ENCODE measurements at places on chromosomes 6 and 20.

DNA sequence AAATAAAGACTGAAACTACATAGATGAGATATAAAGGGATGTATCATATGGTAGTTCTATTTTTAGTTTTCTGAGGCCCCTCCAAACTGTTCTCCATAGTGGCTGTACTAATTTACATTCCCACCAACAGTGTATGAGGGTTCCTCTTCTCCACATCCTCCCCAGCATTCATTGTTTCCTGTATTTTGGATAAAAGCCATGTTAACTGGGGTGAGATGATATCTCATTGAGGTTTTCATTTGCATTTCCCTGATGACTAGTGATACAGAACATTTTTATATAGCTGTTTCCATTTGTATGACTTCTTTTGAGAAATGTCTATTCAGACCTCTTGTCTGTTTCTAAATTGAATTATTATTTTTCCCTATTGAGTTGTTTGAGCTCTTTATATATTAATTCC is 229.3 kb downstream of the RFPL4B start:
- no peak for DNase-seq

- DNase-seq = no peak
Measured at GRCh38 chr20:1280195-1281102, 14.4 kb downstream of the SNPH start.

DNA sequence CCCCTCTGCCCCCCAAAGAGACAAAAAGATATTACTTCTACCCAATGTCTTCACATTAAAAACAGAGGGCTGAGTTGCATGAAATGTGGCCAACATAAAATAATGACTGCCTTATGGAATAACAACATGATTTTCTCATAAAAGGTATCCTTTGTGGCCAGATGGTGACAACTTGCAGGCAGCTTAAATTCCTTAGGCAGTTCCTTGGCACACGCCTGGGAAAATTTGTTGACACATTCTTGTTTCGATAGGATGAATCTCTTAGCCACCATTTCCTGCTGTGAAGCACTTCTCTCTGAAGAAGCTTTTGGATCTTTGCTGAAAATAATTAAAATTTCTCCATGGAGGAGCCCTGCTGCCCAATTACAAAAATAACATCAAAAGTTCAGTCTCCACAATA is 109.0 kb upstream of the COL21A1 start:
- no peak for DNase-seq

- DNase-seq = no peak
Measured at GRCh38 chr20:61682996-61683681, 382.5 kb downstream of the TAF4 start.

DNA sequence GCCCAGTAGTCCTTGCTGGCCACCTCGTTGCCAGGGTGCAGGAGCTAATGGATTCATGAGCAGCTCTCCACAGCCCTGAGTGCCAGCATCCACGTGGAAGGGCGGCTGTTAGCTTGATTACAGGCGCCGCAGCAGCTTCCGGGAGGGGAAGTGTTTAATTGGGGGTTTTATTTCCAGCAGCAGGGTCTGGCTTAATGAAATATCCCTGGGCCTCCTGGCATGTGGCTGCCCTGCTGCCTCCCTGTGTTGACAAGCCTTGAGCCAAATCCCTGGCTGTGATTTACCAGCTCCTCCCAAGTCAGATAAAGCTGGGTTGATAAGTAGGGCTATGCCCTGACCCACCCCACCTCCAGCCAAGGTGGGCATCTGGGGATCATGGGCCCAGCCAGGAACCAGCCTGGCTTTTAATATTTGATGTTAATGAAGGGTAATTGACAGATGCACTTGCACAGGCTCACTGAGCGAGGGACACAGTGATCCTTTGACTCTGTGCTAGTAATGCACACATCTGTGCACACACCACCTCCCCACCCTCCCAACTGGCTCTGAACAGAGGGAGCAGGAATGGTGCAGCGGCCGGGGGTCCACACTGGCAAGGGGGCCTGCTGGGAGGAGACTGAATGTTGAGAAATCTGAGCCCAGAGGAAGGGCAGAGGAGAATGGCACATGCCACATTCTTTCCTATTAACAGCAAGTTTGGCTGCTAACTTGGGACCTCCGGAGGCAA is 13.6 kb downstream of the GLP1R start:
- DNase-seq = no peak

DNA sequence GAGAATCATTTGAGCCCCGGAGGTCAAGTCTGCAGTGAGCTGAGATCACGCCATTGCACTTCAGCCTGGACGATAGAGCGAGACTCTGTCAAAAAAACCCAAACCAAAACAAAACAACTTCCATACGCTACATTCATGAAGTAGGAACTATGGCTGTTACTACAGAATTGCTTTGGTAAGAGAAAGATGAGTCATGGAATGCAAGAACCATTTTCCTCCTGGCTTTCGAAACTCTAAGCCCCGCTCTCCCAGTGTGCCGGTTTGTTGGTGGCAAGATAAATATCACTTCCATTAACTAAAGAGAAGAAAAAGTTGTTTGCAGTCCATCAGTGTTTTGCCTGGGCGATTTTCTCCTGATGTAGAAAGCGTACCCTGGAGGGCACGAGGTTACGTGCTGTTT is 61.3 kb downstream of the ZDHHC14 start:
- DNase-seq = no peak

GRCh38 chr6:132464538-132465256 is 48.2 kb downstream of the STX7 start:
- no peak for DNase-seq

DNA sequence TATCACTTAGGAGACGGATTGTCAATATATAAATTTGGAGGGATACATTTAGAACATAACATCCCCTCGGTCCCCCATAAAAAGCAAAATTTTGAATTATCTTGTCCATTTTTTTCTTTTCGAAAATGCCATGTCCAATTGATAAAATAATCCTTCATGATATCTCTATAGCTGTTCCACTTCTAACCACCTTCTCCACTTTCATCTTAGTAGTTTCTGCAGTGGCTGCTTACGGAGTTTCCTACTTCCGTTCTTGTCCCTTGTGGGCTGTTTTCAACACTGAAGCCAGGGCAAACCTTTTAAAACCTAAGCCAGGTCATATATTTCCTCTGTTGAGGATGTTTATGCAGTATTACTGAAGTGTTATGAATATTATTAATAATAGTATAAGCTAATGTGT is 37.9 kb downstream of the KCNQ5 start:
- no peak for DNase-seq

DNA sequence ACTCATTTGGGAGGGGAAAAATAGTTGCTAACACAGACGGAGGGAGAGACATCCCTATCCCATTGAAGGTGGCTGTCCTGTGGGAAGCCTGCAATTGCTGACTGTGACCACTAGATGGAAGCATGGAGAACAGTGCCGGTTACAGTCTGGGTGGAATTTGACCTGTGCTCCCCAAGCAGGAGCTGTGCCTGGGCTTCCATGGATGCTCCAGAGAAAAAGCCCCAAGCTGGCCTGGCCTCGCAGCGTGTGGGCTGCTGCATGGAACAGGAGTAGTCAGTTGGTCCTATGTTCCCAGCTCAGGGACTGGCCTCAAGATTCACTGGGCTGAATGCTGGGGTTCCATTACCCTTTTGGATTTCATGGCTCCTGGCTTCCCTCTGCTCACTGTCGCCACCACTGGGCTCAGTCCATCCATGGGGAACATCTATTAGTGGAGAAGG is 116.3 kb upstream of the CHD6 start:
- no peak for DNase-seq

GRCh38 chr6:154951345-154952200 is 43.5 kb upstream of the TIAM2 start:
- no peak for DNase-seq

DNA sequence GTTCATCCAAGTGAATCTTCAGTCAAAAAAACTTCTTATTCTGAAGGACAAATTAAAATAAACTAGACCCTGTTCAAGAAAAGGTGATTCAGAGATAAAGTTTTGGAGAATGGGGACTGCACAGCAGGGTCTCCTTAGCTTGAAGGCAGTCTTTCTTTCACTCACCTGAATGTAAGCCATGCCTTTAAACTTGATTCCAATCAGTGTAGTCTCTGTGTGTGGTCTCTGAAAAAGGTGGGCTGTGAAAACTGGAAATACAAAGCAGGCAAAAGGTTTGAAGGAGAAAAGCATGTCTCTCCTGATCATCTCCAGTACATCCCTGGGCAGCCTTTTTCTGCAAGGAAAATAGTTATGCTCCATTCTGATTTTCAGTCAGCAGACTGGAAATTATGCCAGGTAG is 188.0 kb upstream of the SASH1 start:
- no peak for DNase-seq

DNA sequence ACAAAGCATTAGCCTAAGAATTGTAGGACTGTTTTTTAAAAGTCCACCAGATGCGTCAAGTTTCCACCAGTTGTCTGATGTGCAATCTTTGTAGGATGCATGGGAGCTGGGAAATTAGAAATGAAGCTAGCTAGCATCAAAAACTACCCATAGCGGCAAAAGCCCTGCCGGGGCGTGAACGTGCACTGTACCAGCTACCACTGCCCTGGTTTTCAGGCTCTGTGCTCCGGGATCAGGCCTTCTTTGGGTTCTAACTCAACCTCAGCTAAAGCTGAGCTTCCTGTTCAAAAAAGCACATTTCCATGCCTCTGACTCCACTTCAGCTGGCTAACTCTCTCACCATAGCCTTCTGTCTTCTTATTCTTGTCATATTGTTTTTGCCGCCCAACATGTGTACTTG is 26.9 kb upstream of the FUCA2 start:
- no peak for DNase-seq

DNA sequence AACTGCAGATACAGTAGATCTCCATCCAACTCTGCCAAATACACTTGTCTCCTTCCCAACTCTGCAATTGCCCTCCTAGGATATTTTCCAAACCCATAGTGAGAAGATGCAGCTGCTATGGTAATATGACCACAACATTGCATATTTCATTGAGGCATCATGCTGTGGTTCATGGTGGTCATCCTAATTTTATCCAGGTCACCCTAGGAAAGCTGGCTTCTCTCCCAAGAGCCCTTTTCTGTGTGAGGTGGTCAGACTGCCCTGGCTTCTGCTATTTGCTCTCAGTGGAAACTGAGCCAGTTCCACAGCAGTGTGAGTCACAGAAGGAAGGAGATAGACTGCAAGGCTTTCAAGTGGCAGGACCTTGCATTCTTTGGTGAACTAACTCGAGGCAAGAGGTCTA is 5.5 kb downstream of the OGFRL1 start:
- no peak for DNase-seq

GRCh38 chr6:16425881-16426615 is 187.7 kb downstream of the GMPR start:
- DNase-seq = no peak

DNA sequence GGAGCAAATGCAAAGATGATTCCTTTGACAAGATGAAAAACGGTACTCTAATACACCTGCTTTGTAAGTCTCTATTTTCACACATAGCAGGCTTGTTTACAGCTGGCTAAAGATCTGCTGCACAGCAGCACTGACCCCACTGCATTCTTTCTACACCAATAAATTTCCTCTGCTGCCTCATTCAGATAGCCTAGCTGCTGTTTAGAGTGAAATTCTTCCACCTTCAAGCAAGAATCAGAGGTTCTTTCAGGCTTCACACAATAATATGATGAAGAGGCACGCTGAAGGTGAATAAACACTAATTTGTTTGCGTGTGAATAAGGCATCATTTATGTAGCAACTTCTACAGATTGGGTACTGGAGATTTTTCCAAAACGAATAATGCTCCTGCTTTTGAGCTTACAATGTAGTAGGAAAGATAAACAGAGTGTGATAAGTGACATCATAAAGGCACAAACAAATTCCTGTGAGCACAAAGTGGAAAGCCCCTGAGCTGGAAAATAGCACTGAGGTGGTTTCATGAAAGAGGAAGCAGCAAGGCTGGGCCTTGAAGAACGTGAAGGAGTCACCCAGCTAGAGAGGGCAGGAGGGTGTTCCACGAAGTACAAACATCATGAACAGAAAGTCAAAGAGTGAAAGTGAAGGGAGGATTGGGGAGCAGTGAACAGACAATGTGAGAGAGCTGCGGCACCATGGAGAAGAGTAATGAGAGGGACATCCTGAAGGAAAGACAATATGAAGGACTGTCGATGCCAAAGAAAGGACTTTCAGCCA is 543.4 kb downstream of the CD83 start:
- no peak for DNase-seq

GRCh38 chr6:6942831-6943230 is 164.9 kb upstream of the RREB1 start:
- no peak for DNase-seq

DNA sequence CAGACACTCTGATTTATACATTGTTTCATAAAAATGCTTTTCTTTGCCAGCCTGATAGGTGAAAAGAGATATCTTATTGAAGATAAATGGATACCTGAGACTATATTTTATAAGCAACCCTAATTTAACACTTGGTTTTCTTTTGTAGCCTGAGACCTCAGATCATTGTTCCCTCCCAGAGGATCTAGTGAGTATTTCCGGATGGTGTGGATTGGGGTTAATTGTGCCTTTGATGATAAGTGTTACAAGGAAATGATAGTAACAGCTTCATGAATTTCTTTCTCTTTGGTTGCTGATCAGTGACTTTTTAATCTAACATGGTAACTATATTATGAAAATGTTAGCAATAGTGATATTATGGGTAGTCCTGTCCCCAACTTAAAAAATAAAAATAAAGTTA is 30.4 kb downstream of the KDM1B start:
- DNase-seq = no peak

GRCh38 chr6:18053078-18053477 is 65.6 kb upstream of the KIF13A start:
- no peak for DNase-seq

DNA sequence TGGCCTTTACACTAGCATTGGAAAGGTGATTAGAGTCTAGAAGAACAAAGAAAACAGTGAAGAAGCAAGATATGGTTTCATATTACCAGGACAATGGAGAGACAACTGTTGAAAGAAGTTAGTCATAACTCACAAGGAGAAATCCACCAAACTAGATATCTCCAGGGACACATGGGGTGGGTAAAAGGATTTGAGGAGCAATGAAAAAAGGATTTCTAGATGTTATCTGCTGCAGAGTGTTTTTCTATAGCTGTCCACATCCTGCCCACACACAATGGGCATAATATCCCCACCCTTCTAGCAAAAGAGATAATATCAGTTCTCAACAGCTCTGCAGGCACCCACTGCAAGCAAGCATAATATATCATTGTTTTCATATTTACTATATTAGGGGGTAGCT is 303.1 kb downstream of the HAO1 start:
- no peak for DNase-seq

DNA sequence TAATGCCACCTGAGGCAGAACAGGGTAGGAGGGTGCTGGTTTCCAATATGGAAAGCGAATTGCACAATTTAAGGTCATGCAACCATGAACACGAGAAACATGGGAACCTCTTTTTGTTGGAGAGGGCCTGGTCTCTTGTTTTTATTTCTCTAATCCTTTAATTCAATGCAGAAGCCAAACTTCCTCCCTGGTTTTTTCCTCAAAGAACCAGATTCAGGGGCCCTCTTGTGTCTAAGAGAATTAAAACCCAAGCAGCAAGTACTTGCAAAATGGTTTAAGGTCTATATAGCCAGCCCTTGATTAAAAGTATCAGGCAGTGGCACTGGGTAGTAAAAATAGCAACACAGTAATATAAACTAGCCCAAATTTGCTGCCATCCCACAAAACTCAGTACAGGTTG is 19.5 kb downstream of the GSTA4 start:
- no peak for DNase-seq

GRCh38 chr20:35277127-35277526 is 795 bp downstream of the MMP24OS start:
- no peak for DNase-seq

GRCh38 chr6:44554861-44555260 is 167.4 kb downstream of the CDC5L start:
- DNase-seq = no peak
